ENCODE measurements at places on chromosomes 4 and X.

- no peak for DNase-seq
Measured at GRCh38 chrX:10414862-10415261, 205.5 kb downstream of the MID1 start.

GRCh38 chr4:8699479-8700145 lies 107.0 kb downstream of the CPZ start:
- DNase-seq: no peak

- DNase-seq: no peak
Measured at GRCh38 chr4:66767442-66767841, 777.9 kb downstream of the CENPC start.

GRCh38 chr4:105327222-105327621 lies 146.6 kb downstream of the PPA2 start:
- no peak for DNase-seq

GRCh38 chr4:140930557-140930956 lies 174.4 kb upstream of the TBC1D9 start:
- no peak for DNase-seq
